ENCODE measurements at places on chromosomes 6 and 20. TPM values are rescaled to one million over a fixed set of nuclear protein-coding genes. Genes with fewer than 3 reads are reported as not detected.

The ZSCAN9 gene
- total RNA-seq = 17.0 TPM

The TTI1 gene
- 25.6 TPM for total RNA-seq

The EYA2 gene
- not detected for total RNA-seq

The MYH7B gene
- total RNA-seq = 0.13 TPM

The RMND1 gene
- 18.3 TPM for total RNA-seq

The C6orf15 gene
- not detected for total RNA-seq

The MCHR2 gene
- total RNA-seq = not detected

The EFCAB8 gene
- 0.18 TPM for total RNA-seq

The TMEM200A gene
- 9.0 TPM for total RNA-seq

The COL12A1 gene
- 0.29 TPM for total RNA-seq

The PSORS1C1 gene
- total RNA-seq = not detected

The SAPCD1 gene
- 8.6 TPM for total RNA-seq

The KIF3B gene
- total RNA-seq = 31.5 TPM

The CTAGE9 gene
- not detected for total RNA-seq

The THEMIS gene
- not detected for total RNA-seq

The FAM83C gene
- total RNA-seq = not detected

The NAPB gene
- total RNA-seq = 6.6 TPM

The SLC22A7 gene
- total RNA-seq = not detected

The CRISP3 gene
- total RNA-seq = not detected

The COL9A1 gene
- not detected for total RNA-seq

The NR2E1 gene
- total RNA-seq = not detected

The BMP2 gene
- total RNA-seq = 1.4 TPM

The GCM1 gene
- not detected for total RNA-seq

The PLTP gene
- 9.7 TPM for total RNA-seq

The GJA10 gene
- total RNA-seq = not detected

The MUC21 gene
- total RNA-seq = not detected

The SNRPB2 gene
- 84.3 TPM for total RNA-seq

The ALDH8A1 gene
- total RNA-seq = 0.66 TPM

The VPS16 gene
- 37.5 TPM for total RNA-seq

The FAM162B gene
- total RNA-seq = not detected

The LTB gene
- 46.8 TPM for total RNA-seq

The LKAAEAR1 gene
- total RNA-seq = not detected

The QKI gene
- total RNA-seq = 50.7 TPM

Measured in GM12878 (cell line).